CD4-positive, alpha-beta T cell treated with Interleukin-4 for 1 hour (primary cell): ENCODE measurements at places on chromosomes 6 and 20.

DNA sequence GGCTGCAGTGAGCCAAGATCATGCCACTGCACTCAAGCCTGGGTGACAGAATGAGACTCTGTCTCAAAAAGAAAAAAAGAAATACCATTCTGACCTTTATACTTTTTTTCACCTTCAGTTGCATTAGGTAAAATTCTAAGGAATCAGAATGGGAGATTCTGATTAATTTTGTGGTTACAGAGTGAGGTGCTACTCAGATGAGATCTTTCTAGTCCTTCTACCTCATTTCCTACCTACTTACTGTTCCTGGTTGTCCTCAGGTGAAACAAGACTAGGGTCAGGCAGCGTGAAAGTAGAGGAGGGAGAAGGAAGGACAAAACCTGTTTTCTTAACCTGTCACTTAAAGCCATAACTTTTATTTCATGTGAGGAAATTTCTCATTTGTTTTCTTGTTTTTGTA is 63.7 kb downstream of the MTFR2 start:
- no peak for DNase-seq

GRCh38 chr6:157841211-157841840 is 18.3 kb downstream of the SNX9 start:
- no peak for DNase-seq

DNA sequence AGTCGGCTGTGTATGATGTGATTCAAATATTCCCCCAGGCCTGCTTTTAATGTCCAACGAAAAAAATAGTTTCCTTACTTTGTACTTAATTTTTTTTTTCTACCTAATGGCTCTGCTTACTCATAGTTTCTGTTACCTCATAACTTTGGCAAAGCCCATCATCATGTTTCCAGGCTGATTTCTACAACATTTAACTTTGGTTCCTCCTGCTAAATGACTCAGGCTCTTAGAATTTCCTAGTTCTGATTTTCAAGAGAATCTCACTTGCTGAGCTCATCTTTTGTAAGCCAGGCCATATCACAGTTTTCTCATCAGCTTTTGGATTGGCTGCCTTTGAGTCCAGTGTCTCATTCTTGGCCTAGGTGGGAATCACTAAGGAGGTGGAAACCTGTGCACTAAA is 323.1 kb downstream of the HDGFL1 start:
- DNase-seq = no peak

GRCh38 chr6:155380666-155381332 is 66.5 kb upstream of the TFB1M start:
- no peak for DNase-seq

GRCh38 chr6:149031859-149032598 is 285.2 kb downstream of the UST start:
- DNase-seq = no peak

DNA sequence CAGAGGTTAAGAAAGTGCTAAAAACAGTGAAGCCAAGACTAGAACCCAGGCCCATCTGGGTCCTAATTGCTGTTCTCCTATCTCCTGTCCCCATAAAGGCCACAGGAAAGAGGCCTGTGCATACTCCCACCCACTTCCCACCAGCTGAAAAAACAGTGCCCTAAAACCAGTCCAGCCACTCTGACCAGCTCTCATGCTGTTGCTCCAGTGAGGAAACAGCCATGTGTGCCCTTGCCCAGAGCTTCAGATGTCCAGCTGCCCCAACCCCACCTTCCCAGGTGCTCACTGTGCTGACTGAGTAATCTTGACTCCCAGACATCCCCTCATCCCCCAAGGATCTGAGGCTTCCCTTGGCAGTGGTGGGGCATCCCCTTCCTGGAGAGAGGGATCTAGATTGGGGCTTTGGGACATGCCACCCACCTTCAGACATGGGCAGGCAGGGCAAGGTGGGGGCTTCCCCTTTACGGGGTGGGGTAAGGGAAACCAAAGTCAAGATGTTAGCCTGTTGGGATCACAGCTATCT is 28.7 kb downstream of the KCNK5 start:
- DNase-seq = no peak
